ENCODE measurements at places on chromosomes 5 and 9. TPM values are rescaled to one million over a fixed set of nuclear protein-coding genes. Genes with fewer than 3 reads are reported as not detected.

- DNase-seq: no peak
Observed at GRCh38 chr5:2557435-2557834, 194.0 kb downstream of the IRX2 start.

FCHO2 gene
- total RNA-seq: 38.5 TPM

PAEP gene
- not detected for total RNA-seq

DNA sequence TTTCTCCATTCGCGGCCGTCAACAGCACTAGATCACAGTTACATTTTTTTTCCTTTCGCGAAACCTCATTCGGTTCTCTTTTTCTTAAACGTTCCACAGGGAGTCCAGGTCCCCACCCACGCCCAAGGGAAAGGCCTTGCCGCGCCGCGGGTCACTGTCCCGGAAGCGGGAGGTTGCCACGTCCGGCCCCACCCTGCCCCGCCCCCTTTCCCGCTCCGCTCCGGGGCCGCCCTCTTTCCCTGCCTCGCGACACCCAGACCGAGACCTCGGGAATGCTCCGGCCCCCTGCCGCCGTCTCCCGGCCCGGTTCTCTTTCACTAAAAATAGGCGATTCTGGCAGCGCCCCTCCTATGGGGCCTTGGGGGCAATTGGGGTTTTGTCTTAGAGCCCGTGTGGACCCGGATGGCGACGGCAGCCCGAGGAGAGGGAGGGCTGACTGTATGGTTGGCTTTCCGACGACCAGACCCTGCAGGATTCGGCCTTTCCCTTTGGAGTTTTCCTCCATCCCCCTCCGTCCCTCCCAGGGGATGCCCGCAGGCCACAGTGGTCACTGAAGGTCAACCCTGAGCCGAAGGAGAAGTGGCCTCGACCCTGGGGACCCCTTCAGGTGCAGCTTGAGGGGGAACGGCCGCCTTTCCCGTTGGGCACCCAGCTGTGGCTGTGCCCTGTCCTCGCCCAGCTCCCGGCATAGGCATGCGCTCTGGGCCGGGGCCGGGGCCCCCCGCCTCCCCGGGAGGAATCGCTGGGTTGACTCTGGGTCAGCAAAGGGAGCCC lies 2.8 kb upstream of the RACK1 start:
- peak; percentile 89 for DNase-seq

GRCh38 chr9:114820776-114821501 lies 15.1 kb upstream of the TNFSF15 start:
- no peak for DNase-seq

DNA sequence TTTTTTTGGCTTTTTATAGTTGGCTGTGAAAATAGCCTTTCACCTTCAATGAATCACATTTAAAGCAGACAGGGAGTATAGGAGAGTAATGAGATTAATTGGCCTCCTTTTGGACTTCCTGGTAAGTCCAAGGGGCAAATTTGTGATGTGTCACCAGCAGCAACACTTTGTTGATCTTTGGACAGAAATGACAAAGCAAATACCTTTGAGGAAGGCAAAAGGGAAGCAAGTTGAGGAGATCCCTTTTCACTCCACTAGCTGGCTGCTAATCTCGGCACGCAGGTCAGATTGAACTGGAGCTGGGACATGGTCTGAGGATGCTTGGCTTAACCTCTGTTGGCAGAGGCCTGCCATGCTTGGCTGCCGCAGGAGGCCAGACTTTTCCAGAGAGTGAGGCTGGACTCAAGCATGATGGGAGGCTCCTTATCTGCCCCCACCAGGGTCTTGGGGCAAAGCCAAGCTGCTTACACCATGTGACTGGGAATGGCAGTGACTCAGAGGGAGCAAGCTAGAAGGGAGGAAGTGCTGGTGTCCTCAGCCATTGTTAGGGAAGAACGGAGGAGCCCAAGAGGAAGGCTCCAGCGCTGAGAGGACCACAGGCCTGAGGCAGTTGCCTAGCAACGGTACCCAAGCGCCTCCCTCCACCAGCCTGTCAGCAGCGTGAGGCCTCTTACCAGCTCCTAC lies 174.5 kb upstream of the MAP1B start:
- no peak for DNase-seq

GRCh38 chr5:7663808-7664207 lies 187.1 kb downstream of the CFAP90 start:
- no peak for DNase-seq

DNA sequence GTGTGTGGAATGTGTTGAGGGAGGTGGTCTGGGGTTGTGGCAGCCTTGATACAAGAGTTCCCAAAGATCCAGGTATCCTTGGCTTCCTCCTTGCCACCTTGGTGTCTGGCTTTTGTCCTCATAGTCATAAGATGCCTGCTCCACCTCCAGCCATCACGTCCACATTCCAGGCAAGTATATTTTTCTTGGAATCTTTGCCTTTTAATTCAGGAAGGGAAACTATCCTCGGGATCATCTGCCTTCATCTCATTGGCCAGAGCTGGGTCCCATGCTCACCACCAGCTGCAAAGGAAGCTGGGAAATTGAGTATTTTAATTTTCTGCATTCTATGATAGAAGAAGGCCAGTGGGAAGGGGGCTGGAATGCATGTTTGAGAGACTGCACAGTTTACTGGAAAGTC lies 186.7 kb downstream of the C9orf50 start:
- DNase-seq: no peak

DNA sequence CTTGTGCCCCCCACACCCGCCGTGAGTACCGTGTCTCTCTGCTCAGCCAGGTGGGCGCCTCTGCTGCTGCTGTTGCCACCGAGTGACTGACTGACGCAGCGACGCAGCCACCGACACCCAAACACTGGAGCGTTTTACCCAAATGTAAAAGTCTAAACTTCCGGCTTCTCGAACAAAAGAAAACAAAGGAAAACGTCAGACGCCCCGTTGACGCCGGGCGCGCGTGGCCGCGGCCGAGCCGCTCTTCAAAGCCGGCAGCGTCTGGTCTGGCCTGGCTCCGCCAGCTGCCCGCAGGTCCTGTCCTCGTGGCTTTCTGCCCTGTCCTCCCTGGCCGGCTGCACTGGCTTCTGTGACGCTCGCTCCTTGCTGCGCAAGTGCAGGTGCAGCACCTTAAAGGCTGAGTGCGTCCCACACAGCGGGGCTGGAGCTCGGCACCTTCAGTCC lies 41.4 kb upstream of the CLPTM1L start:
- peak; percentile 72 for DNase-seq

- no peak for DNase-seq
Observed at GRCh38 chr9:87577746-87578145, 80.1 kb downstream of the DAPK1 start.

DNA sequence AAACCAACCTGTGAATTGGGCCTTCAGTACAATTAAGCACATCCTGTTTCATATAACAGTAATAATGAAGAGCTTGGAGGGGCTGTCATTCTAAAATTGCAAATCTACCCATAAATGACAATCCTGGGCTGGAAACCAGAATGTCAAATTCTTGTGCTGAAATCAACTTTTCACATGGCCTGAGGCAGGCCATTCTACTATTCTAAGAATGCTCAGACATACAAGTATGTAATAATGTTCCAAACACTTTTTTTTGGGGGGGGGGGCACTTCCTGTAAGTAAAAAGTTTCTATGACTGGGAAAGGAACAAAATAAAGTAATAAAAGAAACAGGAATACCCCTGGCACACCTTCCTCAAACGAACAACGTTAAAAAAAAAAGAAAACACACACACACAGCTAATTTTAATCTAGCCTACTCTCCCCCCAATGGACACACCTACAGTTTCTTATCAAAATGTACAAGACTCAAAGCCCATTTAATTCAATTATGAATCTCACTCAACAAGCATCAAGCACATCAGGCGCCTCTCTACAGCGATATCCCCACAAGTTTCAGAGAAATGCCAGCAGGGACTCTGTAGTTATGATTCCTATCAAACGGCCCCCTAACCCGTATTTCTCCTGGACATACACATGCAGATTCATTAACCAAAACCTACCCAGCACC lies 1.4 kb downstream of the ETF1 start:
- no peak for DNase-seq

BTNL8 gene
- total RNA-seq: 0.87 TPM

SPOCK1 gene
- 45.1 TPM for total RNA-seq

KIF12 gene
- 35.9 TPM for total RNA-seq

GRCh38 chr5:111367115-111367514 lies 142.9 kb downstream of the CAMK4 start:
- DNase-seq: no peak

DNA sequence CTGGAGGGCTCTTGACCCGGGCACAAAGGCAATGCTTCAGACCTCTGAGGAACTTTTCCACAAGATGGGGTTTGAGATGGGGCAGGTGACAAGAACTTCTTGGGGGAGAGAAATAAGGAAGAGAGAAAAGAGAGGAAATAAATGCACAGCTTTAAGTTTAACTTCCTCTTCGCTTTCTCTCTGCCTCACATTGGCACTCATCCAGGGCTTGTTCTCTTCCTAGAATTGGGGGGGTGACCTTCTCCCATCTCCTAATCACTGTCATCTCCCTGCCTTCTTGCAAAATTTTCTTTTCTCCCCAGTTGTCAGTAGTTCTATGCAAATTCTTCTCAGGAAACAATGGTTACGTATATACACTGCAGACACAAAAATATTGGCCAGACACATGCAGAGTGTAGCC lies 19.1 kb upstream of the ADCY2 start:
- no peak for DNase-seq

SURF1 gene
- 40.8 TPM for total RNA-seq

DNA sequence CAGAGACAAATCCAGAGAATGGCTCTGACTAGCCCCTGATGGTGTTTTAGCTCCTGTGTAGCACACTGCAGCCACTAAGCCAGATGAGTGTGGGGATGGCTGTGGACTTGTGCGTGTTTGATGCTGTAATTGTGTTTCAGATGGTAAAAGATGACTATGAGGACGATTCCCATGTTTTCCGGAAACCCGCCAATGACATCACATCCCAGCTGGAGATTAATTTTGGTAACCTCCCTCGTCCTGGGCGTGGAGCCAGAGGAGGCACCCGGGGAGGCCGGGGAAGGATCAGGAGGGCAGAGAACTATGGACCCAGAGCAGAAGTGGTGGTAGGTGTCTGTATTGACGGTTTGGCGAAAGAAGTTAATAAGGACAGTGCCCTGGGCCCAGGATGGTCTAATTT lies 38.0 kb downstream of the HABP4 start:
- no peak for DNase-seq

DNA sequence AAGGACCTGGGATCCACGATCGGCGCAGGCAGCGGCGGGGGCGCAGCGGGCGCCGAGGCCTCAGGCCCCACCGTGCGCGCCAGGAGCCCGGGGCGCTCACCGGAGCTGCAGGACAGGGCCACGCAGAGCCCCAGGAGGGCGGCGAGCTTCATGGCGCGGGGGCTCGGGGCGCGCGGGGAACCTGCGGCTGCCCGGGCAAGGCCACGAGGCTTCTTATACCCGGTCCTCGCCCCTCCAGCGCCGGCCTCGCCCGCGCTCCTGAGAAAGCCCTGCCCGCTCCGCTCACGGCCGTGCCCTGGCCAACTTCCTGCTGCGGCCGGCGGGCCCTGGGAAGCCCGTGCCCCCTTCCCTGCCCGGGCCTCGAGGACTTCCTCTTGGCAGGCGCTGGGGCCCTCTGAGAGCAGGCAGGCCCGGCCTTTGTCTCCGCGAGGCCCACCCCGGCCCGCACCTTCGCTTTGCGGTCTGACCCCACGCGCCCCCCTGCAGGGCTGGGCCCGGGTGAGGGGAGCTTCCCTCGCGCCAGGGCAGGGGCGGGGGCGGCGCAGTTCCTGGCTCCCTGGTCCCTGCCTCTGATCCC lies at the start of gene SCGB3A1:
TSS of gene SCGB3A1 (minus strand) at position 189 of the 577 bp plus-strand sequence. CDS start at position 152, 37 bp downstream.
- DNase-seq: no peak

Data from type B pancreatic cell (in vitro differentiated cells).